Colonic mucosa (tissue), 4 donors: ENCODE measurements at places on chromosomes 5 and 9. TPM values are rescaled to one million over a fixed set of nuclear protein-coding genes. Genes with fewer than 3 reads are reported as not detected.

- DNase-seq, result no peak
Observed at GRCh38 chr5:39622281-39622680, 197.5 kb upstream of the DAB2 start.

GRCh38 chr9:32161720-32162119 is 222.7 kb upstream of the ACO1 start:
- DNase-seq, result no peak

DNA sequence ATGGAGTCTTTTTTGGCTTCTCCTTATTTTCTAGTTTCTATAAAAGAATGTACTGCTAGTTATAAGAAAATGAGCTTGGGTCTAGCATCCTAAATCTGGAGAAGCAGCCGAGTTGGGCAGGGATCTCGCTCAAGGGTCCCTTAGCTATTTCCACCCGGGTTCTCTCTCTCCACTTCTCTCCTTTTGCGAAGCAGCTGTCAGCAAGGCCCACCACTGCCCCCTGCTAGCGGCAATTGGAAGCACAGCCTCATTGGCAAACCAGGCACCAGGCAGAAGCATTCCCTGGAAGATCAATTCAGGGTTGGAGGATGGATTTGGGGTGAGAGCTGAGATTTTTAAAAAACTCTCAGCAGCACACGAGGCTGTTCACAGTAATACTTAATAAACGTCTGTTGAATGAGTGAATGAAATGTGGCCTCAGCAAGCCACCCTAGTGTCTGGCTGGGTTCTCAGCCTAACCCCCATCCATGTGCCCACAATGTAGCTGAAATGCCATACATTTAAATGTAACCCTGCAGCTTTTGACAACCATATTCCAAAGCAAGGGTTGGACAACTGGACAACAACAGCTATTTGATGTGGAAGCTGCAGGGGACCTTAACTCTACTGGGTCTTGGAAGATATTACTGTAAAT is 34.6 kb upstream of the TNIP1 start:
- peak; percentile 85 for DNase-seq

- DNase-seq, result no peak
Observed at GRCh38 chr9:2788919-2789318, 55.0 kb downstream of the PUM3 start.

GRCh38 chr5:157766902-157767301 is 23.4 kb downstream of the LSM11 start:
- DNase-seq, result no peak

GRCh38 chr9:129709438-129710168 is 43.2 kb downstream of the PTGES start:
- DNase-seq, result no peak

GRCh38 chr9:12818431-12819000 is 43.7 kb downstream of the LURAP1L start:
- DNase-seq, result peak; percentile 35

DNA sequence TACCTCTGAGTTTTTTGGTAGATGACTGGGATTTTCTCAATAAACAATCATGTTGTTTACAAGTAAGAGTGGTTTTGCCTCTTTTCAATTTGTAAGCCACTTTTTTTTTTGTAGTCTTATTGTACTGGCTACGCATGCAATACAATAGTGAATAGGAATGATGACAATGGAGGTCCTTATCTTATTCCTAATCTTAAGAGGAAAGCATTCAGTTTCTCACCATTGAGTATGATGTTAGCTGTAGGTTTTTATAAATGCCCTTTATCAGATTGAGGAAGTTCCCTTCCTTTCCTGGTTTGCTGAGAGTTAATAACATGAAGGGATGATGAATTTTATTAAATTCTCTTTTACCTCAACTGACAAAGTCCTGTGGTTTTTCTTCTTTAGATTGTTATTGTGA is 155.2 kb downstream of the ADAMTSL1 start:
- no peak for DNase-seq

DNA sequence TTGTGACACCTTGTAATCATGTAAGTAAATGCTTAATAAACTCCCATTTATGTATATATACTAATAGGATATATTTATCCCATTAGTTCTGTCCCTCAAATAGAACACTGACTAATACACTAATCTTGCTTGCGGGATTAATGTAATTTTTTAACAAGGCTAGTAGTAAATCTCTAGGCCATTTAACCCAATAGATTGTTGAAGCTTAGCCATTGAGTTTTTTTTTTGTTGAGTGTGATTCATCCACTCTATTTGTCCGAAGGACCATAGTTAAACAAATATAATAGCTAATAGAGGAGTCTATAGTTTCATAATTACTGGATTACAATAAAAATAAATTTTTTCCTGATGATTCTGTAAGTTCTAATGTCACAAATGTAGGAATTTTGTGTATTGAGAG is 474.4 kb downstream of the CDH9 start:
- no peak for DNase-seq

DNA sequence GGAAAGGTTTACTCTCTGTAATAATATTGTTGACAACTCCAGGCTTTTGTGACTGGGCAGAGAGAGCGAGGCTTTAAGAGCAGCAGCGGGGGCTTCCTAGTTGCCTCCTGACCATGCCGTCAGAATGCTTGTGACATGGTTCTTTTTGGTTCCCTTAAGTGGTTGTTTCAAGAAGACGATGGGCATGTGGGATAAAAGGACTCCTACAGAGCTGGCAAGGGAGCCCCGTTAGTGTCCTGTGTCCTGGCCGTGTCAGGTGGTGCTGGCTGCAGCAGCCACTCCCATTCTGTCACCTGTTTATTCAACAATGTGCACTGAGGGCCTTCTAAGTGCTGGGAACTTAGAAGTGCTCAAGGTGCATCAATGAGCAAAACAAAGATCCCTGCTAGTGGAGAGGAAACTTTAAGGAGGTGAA is 19.7 kb downstream of the LCP2 start:
- DNase-seq, result no peak

GRCh38 chr9:95053611-95054570 is 263.6 kb downstream of the FANCC start:
- DNase-seq, result no peak

DNA sequence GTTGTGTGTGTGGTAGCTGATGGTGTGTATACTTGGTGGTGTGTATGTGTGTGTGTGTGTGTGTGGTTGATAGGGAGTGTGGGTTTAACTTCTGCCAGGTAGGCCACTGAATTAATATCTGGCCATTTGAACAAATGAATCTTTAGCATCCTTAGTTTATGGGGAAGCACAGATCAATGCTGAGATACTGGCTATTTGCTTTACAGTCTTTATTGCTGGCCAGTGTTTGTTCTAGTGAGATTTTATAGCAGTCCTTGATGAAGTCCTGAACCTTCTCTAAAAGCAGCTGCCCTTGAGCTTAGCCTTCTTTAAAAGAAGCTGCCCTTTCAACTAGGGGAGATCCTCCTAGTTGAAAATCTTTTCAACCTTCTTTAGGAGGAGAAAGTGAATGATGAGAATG is 69.3 kb downstream of the MACIR start:
- no peak for DNase-seq

CETN3 gene
- total RNA-seq, result 18.2 TPM
